Ecto neural progenitor cell (in vitro differentiated cells): ENCODE measurements at places on chromosomes 5 and 9.

- no peak for DNase-seq
Observed at GRCh38 chr5:119178435-119178834, 107.5 kb downstream of the DMXL1 start.

DNA sequence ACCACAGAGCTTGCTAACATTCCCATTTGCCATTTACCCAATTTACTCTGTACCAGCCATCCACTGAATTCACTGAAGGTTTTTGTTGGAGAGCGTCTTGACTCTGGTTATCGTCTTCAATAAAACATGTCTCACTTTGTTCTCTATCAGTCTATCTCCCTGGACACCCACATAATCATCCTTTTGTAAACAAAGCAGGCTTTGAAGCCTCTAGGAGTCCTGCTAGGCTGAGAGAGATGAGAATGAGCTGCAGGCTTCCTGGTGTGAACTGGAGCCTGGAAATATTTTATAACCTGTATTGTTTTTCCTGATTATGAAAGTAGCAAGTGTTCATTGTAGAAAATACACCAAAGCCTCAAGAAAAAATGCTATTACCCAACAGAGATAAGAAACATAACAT, 140.6 kb upstream of the ZNF366 start:
- no peak for DNase-seq

DNA sequence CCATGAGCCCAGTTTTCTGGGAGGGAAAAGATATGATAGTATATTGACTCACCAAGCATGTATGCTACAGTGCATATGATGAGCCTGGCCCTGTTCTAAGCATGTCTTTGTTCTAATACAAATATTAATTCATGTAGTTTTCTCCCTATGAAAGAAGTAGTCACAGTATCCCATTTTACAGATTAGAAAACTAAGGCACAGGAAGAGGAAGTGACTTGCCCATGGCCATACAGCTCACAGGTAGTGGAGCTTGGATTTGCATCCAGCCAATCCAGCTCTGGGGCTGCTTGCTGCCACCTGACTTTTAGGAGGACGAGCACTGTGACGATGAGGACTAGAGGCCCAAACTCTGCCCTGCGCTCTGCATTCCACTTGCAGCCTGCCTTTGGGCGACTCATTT, 76.4 kb downstream of the AK8 start:
- no peak for DNase-seq

DNA sequence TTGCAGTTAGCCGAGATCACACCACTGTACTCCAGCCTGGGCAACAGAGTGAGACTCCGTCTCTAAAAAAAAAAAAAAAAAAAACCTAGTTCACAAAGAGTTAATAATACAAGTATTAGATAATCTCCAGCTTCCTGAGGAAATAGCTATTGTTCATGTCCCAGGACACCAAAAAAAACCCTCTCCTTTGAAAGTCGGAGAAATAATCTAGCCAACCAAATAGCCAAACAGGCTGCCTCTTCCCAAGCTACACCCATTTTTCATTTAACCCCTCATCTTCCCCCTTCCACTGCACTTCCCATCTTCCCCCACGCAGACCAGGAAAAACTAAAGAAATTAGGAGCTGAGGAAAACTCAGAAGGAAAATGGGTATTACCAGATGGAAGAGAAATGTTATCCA, 23.6 kb downstream of the CNOT8 start:
- no peak for DNase-seq

- no peak for DNase-seq
Observed at GRCh38 chr5:112165897-112166737, 253.0 kb downstream of the EPB41L4A start.

DNA sequence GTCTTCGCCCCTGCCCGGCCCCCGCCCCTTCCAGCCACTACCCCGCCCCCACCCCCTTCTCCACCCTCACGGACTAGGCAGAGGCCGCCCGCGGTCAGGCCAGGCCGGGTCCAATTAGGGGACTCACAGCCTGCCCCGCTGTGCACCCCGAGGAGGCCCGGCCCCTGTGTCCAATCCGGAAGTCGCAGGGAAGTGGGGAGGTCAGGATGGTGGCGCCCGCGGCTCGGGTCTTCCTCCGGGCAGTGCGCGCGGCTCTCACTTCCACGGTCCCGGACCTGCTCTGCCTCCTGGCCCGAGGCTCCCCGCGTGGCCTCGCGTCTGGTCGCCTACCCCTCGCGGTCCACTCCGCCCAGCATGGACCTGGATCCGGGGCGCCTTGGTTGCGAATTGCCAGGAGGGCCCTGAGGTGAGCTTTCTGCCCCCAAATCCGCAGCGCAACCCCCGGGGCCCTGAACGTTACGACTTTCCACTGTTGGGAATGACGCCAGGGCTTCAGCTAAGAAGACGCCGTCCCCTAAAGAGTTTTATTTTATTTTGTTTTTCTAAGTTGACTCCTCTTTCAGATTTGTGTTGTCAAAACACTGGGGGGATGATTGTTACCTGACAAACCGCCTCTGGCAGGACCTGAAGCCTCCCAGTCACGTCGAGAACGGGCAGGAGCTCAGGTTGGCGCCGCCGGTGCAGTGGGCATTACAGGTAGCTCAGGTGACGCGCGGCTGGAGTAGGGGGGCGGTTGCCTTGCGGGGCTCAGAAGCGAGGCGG, 763 bp upstream of the IRX2 start:
- DNase-seq, result no peak

- no peak for DNase-seq
Observed at GRCh38 chr9:137355761-137356365, 53.8 kb upstream of the NRARP start.

DNA sequence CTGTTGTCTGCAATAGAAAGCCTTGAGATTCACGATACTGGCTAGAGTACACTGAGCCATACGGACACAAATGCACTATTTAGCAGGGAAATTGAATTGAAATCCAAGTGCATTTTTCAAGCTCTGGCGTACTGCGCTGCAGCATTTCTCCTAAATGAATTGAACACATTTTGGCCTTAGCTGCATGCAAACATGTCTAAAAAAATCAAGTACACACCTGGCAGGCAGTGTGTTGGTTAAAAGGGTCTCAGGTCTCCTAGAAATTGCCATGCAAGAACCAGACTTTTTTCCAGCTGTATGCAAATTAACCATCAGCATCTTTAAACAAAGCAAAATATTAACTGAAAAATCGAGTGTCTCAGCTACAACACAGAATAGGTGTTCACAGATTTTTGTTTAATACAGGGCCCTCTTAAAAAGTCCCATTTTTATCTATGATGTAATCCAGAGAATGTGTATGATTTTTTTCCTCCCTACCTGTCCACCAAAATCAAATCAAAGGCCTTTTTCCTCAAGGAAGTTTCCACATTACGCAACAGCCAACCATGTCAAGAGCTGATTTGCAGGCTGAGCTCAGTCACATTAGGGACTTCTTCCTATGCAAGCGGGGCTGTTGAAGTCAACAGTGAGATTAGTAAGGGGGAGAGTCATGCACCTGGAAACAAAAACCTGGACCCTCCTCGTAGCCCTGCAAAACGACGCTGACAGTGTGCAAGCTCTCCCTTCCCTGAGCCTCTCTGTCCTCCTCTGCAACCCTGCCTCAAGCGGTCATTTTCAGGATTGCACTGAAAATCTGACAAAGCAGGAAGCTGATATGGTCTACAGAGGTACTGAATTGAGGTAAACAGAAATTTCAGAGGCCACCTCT, 14.1 kb upstream of the SFXN1 start:
- peak; percentile 72 for DNase-seq

GRCh38 chr5:5141625-5142525, 1.7 kb downstream of the ADAMTS16 start:
- no peak for DNase-seq

DNA sequence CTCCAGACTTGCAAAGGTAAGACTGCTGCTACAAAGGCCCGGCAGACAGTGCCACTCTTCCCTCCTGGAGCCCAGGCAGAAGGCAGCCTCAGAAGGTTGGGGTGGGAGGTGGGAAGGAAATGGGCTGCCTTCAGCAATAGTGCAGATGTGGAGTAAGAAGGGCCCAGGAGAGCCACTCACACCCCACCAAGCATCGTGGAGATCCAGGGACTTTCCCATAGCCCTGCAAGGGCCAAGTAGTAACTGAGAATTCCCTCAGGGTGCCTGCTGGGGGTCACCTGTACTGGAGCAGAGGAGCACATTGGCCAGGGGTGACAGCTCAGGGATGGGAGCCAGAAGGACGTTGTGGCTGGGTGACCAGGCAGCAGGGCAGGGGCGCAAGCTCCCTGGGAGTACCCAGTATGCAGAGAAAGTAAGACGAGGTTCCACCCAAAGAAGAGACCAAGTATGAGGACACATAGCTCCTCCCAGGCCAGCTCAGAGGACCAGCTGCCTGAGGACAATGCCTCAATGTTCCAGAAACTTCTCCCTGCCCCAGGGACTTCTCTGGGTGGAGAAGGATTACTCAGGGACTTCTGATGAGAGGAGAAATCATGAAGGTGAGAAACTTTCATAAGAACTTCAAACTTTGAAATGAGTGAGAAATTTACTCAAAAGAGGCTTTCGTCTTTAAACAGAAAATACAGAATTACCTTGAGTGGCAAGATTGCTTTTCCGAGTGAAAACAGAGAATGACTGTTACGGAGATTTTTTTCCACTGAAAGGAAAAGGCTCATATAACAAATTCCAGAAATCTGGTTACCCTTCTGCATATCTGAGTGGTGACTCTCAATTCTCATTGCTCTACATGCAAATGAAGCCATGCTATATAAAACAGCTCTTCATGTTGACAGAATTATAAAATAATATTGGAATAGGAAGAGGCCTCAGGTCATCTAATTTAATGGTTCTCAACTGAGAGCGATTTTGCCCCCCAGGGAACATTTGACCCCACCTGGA, 87.9 kb upstream of the TRIO start:
- DNase-seq, result no peak

- DNase-seq, result no peak
Observed at GRCh38 chr5:171867786-171868185, 82.2 kb downstream of the SMIM23 start.

- DNase-seq, result no peak
Observed at GRCh38 chr5:73793911-73794310, 167.9 kb downstream of the ARHGEF28 start.

DNA sequence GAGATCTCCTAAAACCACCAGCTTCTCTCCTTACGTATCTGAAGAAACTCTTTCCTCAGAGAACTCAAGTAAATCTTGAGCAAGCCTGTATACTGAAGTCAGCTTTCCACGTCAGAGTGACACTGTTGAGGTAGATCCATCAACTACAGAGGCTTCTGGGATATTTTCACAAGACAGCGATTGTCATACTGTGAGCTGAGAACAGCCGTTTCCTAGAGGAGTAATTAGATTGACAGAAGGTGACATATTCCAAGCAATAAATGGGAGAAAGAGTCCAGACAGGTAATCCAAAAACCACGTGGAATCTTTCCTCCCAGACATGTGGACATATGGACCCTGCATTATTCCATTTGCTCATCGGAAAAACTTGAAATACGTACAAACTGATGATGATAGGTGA, 117.2 kb downstream of the MEF2C start:
- DNase-seq, result no peak

GRCh38 chr5:99348597-99348996, 419.8 kb upstream of the CHD1 start:
- no peak for DNase-seq

DNA sequence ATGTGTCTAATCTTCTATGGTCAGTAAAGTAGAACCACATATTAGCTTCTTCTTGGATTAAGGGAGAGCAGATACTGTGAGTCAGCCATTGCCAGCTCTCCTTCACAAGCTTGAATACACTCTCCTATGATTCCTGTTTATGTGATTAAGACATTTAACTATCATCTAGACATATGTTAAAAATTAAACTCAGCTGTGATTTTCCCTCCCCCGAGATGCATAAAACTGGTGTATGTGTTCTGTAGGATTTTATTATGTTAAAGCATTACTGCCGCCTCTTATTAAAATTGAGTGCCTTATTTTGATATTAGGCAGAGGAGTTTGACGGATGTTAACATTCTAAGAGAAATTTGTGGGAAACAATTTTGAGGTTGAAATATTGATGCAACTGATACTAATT, 114.6 kb downstream of the ACTBL2 start:
- no peak for DNase-seq

- no peak for DNase-seq
Observed at GRCh38 chr9:4334410-4334813, 34.5 kb upstream of the GLIS3 start.

DNA sequence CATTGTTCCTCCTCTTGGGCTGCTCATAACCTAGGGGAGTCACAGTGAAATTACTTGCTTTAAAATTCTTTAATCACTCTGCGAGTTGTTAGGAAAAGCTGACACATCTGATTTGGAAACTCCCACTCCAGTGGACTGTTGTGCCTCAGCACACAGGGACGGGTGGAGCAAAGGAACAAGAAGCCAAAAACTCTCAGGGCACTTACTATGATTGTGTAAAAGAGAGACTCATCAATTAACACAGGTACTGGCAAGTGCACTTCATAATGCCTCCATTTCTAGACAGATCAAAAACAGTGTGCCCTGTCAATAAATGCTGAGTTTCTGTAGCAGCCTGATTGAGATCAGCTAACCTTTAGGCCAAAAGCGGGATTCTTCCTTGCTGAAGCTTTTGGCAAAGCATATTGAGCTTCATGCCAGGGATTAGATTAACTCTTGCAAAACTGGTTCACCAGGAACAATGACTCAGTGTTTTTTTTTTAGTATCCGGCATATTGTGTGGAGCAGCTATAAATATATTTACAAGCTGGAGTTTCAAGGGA, 55.9 kb downstream of the TMC1 start:
- DNase-seq, result no peak

DNA sequence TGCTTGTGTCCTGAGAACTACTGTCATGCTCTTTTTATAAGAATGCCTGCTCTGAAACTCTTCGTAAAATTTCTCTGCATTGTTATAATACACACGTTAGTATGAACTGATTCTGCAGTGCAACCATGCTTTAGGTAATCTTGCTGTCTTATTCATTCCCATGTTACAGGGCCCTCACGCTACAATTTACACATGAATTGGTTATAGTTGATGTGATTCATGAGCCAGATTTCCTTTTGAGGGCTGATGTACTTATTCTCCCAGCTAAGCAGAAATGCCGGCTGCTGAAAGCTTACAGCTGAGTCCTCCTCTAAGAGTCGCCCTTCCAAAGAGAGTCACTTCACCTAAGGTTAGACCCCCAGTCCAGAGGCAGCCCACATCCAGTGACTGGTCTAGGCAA, 233.5 kb upstream of the PCSK5 start:
- DNase-seq, result no peak

- DNase-seq, result no peak
Observed at GRCh38 chr5:134133995-134134541, 19.6 kb downstream of the TCF7 start.

GRCh38 chr5:143880178-143880577, 68.2 kb downstream of the HMHB1 start:
- DNase-seq, result no peak

- DNase-seq, result no peak
Observed at GRCh38 chr9:127937056-127937387, 632 bp downstream of the DPM2 start.

- no peak for DNase-seq
Observed at GRCh38 chr9:136687721-136688223, 515 bp upstream of the AGPAT2 start.
